ENCODE measurements at places on chromosomes 4 and X. TPM values are rescaled to one million over a fixed set of nuclear protein-coding genes. Genes with fewer than 3 reads are reported as not detected.

GRCh38 chr4:85522277-85522676 is 47.3 kb downstream of the ARHGAP24 start:
- DNase-seq = no peak

DNA sequence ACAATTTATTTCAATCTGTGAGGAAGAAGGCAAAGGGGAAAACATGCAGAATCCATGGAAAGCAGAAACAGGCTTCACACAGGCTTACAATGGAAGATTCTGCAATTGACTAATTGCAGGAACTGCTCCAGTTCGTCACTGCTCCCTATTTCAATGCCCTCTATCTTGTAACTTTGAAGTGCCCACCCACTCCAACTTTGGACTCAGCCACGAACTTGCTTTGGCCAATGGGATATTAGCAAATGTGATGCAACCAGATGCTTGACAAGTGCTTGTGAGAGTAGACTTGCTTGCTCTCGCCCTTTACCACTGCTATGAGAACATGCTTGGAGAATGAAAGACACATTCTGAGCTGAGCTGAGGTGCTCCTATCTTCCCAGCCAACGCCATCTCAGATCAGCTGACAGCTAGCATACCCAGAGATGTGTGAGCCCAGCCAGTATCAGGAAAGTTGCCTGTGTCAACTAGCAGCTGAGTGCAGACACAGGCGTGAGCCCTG is 105.7 kb upstream of the PTCHD1 start:
- no peak for DNase-seq

GRCh38 chrX:53767544-53767943 is 81.0 kb upstream of the HUWE1 start:
- DNase-seq = no peak

Gene SLC16A2
- polyA plus RNA-seq = 24.2 TPM

DNA sequence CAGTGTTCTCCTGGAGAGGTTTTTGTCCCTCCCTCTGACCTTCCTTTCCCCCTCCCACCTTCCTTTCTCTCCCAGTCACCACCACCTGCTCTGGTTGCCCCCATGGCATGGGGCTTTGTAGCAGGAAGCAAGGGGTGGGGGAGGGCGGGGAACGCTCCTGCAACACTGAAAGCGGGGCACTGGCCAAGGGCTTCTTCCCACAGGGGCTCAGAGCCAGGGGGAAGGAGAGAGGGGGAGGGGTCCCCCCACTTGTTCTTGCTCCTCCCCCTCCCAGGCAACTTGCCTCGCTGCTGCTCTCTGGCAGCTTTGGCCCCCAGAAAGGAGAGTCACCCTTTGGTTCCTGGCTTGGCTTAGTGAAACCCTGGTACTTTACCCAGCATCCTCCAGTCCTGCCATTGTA is 48.4 kb downstream of the BCORL1 start:
- DNase-seq = no peak

Gene GLRA3
- polyA plus RNA-seq = 0.11 TPM

GRCh38 chr4:139142980-139143379 is 34.0 kb downstream of the ELF2 start:
- DNase-seq = no peak

GRCh38 chrX:29662759-29663503 is 552.4 kb upstream of the MAGEB2 start:
- no peak for DNase-seq

Gene NAA11
- polyA plus RNA-seq = not detected

Gene MRPS18C
- polyA plus RNA-seq = 55.6 TPM

DNA sequence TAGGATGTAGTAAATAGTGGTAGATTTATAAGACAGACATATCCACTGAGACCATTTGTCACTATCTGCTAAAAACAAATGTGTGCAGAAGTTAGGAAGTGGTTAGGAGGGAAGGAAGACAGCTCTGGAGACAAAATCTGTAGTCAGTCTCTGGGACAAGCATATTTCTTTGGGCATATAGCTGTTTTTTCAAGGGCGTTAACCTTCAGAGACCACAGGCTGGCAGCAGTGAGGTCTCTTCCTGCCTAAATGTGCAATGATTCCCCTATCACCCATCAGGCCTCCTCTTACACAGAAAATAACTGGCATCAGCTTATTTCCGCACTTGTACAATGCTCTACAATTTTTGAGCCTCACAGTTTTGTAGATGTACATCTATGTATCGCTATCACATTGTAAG is 6.5 kb downstream of the TMEM150C start:
- no peak for DNase-seq

Gene FGFBP1
- polyA plus RNA-seq = not detected

DNA sequence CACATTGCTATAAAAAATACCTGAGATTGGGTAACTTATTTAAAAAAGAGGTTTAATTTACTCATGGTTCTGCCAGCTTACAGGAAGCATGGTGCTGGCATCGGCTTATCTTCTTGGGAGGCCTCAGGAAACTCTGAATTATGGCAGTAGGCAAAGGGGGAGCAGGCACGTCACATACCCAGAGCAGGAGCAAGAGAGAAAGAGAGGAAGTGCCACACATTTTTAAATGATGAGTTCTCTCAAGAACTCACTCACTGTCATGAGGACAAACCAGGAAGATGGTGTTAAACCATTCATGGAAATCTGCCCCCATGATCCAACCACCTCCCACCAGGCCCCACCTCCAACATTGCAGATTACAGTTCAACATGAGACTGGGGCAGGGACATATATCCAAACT is 10.0 kb upstream of the AFF1 start:
- no peak for DNase-seq

Gene HTN3
- not detected for polyA plus RNA-seq

GRCh38 chr4:35052546-35052945 is 1191.8 kb downstream of the ARAP2 start:
- no peak for DNase-seq

Gene SPOCK3
- 1.8 TPM for polyA plus RNA-seq

DNA sequence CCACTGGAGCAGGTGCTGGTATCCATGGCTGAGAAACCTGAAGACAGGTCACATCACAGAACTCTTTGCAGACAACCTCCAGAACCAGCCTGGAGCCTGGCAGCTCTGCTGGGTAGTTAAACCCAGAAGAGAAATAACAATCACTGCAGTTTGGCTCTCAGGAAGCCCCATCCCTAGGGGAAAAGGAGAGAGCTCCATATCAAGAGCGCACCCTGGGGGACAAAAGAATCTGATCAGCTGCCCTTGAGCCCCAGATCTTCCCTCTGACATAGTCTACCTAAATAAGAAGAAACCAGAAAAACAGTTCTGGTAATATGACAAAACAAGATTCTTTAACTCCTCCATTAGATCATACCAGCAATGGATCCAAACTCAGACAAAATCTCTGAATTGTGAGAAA is 823.2 kb upstream of the FRG1 start:
- no peak for DNase-seq

DNA sequence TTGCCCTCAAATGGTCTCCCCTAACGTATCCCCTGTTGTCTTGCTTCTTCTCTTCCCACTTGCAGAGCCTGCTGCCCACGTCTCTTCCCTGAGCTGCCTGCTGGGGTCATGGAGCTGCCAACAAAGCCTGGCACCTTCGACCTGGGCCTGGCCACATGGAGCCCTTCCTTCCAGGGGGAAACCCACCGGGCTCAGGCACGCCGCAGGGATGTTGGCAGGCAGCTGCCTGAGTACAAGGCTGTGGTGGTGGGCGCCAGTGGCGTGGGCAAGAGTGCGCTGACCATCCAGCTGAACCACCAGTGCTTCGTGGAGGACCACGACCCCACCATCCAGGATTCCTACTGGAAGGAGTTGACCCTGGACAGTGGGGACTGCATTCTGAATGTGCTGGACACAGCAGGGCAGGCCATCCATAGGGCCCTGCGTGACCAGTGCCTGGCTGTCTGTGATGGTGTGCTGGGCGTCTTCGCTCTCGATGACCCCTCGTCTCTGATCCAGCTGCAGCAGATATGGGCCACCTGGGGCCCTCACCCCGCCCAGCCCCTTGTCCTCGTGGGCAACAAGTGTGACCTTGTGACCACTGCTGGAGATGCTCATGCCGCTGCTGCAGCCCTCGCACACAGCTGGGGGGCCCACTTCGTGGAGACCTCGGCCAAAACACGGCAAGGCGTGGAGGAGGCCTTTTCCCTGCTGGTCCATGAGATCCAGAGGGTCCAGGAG is 2.9 kb downstream of the ERAS start:
- DNase-seq = no peak

DNA sequence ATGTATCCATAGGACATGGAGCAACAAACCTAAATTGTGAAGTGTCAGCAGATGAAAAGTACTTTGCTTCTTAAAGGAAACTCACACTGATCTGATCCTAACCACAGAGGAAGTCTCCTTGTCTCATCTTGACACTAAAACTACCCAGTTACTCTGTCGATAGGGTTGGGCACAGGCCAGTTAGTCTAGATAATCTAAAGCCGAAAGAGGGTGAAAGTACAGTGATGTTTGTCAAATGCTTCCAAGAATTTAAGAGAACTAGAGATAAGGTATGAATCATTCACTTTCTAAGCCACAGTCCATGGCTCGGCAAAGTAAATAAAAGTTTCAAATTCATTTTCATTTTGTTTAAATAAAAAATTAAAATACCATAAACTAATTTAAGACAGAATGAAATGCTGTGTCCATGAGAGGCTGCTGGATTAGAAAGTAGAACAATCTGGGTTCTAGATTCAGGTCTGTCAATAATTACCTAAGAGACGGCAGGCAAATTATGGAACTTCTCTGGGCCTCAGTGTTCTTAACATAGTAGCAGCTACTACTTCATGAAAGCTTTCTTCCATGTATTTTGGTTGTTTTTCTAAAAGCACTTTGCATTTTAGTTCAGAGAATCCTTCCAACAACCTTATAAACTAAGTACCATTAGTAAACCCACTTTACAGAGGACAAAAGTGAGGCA is 176.7 kb downstream of the LDB2 start:
- peak; percentile 8 for DNase-seq

DNA sequence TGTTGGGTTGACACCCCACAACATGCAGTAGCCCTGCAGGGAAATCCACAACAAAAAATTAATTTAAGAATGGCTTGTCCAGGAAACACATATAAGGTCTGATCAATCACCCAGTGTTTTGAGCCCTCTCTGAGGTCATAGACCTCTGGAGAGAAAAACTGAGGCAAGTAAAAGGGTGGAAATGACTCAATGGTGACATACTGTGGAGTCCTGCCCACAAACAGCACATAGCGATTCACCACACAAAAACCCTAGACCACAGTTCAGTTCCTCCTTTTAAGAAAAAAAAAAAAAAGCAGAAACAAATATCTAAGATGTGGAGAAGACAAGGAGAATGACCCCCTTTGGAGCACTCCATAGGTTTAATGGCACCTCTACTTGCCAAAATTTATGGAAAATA is 2691.0 kb downstream of the PCDH7 start:
- no peak for DNase-seq

DNA sequence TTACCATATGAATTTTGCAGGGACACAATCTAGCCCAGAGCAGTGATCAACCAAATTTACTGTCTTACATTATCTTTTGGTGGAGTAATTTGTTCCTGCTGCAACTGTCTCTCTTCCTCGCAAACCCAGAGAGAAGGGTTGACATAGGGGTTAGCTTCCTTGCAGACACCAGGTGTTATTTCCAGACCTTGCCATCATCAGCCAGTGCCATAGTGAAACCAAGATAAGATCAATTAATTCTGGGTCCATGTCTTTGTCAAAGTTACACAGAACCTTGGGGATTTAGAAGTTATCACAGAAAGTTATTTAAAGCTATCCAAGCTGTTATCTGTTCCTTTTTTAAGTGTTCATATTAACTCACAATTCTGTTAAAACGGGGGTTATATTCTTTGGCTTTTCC is 23.6 kb upstream of the GPRIN3 start:
- no peak for DNase-seq

DNA sequence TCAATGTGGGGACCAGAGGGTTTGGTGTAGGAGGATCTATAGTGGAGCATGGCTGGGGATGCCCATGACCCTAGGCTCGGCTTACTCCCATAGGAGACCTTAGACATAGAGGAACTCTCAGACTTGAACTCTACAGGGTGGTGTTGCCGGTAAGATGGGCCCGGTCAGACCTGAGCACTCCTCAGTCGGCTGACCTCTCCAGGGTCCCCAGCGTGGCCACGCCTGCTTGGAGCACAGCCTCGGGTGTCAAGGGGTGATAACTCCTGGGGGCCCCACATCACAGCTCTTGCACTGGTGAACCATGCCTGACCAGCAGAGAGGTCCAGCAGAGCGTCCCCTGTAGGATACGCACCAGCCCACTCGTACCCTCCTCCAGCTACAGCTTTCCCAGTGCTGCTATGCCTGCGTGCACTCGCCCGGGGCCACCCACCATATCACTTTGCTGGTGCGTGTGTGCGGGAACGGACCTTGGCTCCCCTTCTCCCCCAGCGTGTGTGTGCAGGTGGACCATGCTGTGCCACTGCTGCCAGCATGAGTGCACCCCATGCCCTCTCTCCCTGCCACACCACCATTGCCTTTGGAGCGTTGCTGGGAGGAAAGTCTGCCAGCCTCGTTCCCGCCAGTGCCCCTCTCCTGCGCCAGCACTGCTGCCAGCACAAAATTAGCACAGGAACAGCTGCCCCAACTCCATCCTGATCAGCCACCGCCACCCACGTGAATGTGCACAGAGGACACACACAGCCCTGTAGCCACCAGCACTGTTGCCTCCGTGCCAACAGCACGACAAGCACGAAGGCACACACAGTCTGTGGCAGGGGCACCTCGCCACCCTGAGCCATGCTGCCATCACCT is 806.6 kb downstream of the GLUD2 start:
- DNase-seq = no peak

DNA sequence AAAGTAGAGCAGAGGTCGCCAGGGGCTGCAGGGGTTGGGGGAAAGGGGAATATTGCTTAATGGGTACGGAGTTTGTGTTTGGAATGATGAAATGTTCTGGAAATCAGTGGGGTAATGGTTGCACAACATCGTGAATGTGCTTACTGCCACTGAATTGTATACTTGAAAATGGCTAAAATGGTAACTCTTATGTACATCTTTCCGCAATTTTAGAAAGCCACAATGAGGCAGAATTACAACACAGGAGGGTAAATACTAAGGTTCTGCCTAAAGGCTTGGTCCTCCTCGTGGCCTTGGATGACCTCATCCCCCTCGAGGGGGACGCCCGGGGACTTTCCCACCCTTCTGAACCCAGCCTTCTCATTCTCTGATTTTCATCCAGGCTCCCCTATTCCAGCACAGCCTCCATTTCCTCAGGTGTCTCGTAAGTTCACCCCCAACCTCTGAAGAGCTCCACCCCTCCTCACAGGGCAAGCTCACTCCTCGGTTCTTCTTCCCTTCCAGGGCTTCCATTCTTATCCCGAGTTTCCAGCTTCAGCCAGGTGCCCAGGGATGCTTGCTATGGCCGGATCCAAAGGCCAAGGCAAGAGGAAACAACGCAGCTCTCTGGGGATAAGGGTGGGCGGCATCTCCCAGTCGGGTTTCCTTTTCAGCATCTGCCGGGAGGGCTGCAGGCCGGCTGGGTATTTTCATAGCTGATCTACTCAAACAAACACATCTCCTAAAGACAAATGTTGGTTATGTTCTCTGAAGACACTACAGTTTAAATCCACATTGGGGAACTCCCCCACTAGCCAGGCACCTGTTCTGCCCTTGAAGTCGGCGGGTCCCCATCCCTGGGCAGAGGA is 71.3 kb upstream of the ACSL1 start:
- peak; percentile 88 for DNase-seq

Gene UPF3B
- polyA plus RNA-seq = 31.1 TPM

Gene USP26
- polyA plus RNA-seq = not detected

Gene NDP
- polyA plus RNA-seq = 0.49 TPM

GRCh38 chrX:45479196-45479834 is 278.6 kb upstream of the DIPK2B start:
- peak; percentile 1 for DNase-seq
